Aorta (tissue), 5 donors: ENCODE measurements at places on chromosomes 2 and 18. TPM values are rescaled to one million over a fixed set of nuclear protein-coding genes. Genes with fewer than 3 reads are reported as not detected.

The GALR1 gene
- total RNA-seq: 0.24 TPM

- no peak for DNase-seq
Observed at GRCh38 chr2:114651933-114652332, 209.5 kb downstream of the DPP10 start.

- DNase-seq: no peak
Observed at GRCh38 chr2:235183786-235184185, 232.0 kb downstream of the SH3BP4 start.

- no peak for DNase-seq
Observed at GRCh38 chr2:66981074-66981473, 416.1 kb upstream of the ETAA1 start.

DNA sequence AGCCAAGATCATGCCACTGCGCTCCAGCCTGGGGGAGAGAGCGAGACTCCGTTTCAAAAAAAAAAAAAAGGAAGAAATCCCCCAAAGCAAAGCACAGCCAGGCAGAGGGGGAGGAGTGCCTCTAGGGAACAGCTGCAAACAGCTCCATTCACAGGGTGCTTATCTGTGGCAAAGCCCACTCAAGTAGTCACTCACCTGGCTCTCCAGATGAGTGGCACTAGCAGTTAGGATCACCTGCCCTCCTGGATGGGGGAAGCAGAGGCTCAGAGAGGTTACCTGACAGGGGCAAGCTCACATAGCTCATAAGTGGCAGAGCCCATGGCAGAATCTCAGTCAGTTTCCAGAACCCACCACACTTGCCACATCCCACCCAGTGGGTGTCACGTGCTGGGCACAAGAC lies 30.3 kb downstream of the TFCP2L1 start:
- DNase-seq: no peak

DNA sequence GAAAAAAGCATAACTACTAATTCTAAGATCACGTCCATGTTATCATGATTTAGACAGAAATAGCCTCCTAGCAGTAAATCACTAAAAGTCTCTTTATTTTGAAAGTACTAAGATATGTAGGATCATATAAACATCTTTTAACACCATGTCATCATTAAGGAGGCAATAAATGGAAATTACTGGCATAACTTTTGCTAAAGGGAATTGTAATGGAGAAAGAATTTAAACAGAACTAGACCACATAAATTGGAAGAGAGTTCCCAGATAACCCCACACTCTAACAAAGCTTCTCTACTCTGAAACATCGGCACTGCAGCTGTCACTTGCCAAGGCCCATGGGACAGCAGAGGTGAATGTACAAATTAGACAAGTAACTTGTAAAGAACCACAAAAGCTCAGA lies 29.5 kb downstream of the STK39 start:
- DNase-seq: no peak

The CNDP1 gene
- not detected for total RNA-seq

- peak; percentile 83 for DNase-seq
Observed at GRCh38 chr18:75211953-75212750, 1.6 kb downstream of the TSHZ1 start.

DNA sequence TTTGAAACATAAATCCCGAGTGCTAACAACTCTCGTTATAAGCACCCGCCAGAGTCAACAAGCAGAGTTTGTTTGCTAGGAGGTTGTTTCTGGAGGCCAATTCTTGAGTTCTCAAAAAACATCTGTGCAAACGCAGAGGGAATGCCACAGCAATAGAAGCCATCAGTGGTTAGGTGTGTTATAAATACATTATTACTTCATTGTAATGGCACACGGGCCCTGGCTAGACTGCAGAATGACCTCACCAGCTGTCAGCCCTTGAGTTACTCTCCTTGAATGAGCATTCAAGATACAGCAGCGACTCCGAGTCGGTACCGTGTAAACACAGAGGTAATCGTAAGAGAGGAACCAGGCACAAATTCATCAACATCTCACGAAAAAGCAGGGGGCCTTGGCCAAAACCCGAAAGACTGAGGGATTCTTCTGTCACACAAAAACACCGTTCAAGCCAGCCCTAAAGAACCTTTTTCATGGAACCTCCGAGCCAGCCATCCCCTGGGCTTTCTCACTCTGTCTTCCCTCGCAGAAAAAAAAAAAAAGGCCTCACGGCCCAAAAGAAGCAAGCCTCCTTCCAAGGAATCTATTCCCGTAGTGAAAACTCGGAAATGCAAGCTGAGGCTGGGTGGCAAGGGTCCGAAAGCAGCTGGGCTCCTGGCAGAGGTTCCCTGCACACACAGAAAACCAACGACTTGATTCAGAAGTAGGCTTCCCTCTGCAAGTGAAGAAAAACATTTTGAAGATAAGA lies 133.7 kb upstream of the MEIS1 start:
- peak; percentile 77 for DNase-seq

- DNase-seq: no peak
Observed at GRCh38 chr2:46706264-46706983, 209.2 kb downstream of the MCFD2 start.

DNA sequence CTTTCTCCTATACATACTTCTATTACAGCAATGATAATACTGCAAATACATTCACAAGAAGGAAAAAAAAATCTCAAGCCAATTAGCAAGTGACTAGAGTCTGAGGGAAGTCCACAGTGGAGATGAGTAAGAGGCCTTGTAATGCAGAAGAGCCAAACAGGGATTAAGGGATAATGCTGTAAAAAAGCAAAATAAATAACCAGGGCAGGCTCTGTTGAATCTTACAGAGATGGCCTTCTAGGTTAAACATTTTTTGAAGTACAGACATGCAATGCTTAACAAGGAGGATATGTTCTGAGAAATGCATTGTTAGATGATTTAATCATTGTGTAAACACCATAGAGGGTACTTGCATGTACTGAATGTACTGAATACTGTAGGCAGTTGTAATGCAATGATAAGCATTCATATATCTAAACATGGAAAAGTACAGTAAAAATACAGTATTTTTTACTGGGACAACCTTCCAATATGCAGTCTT lies 122.1 kb upstream of the RMDN2 start:
- no peak for DNase-seq

DNA sequence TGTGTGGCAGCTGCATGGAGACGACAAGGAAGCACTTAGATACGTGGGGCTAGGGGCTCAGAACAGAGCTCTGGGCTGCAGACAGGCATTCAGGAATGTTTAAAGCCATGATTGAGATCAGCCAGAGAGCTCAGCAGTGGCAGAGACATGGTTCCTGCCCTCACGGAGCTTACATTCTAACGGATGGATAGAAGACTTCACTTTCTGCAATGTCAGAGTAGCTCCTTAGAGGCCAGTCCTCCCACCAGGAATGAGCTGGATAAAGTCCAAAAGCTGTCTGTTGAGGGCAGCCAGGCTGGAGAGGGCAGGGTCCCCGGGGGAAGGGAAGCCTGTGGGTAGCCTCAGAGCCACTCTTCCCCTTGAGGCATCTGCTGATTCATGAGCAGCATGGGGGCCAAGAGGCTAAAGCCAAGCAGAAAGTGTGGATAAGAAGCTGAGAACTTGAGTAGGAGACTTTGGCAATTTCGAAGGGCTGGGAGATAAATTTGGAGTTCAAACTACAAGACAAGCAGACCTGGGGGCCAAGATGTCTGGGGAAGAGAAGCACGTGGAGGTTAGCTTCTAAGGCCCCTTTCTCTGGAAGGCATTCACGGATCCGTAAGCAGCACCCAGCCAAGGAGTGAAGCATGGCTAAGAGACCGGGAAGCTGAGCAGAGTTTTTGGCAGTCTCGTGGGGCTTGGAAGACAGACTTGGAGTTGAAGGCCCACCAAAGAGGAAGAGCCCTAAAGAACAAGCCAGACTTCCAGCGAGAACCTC lies 9.7 kb upstream of the CIB4 start:
- no peak for DNase-seq

DNA sequence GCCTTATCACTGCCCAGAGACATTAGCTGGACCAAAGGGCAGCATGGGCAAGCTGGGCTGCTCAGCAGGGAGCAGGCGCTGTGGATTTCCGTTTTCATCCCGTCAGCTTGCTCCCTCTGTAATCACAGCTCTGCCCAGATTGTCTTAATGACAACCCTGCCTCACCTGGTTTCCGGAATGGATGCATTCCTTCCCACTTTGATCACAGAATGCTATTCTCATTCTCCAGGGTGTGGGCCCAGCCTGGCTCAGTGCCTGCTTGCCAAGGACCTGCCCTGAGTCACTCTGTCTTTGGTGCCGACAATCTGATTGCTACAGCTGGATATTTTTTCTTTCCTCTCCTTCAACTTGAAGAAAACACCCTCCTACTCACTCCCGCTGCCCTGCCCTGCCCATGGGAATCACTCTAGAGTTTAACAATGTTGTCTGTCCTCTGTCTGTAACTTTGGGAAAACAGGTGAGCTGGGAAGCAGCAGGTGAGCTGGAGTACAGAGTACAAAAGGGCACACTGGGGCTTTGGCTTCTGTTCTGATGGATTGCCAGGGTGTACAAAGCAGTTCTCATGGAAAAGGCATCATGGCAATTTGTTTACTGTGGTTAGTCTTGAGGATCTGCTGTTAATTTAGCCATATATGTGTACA lies 27.2 kb upstream of the FAM136A start:
- no peak for DNase-seq

GRCh38 chr2:70369082-70369481 lies 67.2 kb upstream of the FAM136A start:
- no peak for DNase-seq

The GALNT3 gene
- total RNA-seq: 2.4 TPM

DNA sequence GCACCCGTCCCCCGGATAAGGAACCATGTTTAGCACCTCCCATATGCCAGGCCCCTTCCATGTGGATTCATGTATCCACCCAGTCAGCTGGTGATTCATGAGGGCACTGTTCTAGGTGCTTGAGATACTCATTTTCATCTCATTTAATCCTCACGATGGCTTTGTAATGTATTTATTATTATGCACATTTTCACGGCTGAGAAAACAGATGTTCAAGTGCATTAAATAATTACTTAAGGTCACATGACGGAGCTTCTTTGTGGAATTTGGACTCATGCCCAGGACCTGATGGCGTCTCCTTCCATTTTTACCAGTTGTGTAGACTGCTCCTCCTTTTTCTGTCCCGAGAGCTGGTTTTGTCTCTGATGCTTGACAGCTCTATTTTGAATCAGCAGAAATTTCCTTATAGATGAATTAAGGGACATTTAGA lies 72.2 kb upstream of the RBM44 start:
- DNase-seq: no peak

The UNC50 gene
- total RNA-seq: 39.6 TPM

- DNase-seq: no peak
Observed at GRCh38 chr2:215347878-215348277, 36.0 kb downstream of the ATIC start.

GRCh38 chr2:212538305-212539071 lies at the start of gene ERBB4:
Gene ERBB4, minus strand, starts transcription at chr2:212538802. Its CDS starts 272 bp downstream, at chr2:212538530.
- peak; percentile 69 for DNase-seq

DNA sequence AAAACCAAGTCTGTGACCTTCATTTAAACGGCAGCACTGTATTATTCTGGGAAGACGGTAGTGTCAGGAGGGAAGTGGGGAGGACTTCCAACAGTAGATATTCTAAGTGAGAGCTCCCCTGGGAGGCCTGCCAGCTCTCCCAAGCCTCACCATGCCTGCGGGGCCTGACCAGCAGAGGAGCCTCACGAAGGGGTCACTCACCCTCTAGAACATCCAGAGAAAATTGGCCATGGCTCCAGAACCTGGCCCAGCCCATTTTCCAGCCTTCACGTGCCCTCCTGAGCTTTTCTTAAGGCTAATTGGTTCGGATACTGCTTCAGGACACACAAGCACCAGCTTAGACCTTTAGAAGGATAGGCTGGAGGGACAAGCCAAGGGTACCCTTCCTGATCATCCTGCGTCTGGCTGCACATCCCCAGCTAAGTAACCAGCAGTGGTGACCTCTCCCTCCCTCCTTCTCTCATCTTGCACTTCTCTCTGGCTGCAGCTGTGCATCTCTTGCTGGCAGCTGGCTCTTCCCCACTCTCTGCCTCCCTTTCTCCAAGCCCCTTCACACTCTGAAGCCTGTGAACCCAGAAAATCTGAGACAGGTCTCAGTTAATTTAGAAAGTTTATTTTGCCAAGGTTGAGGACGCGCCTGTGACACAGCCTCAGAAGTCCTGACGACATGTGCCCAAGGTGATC lies 120.1 kb upstream of the PKDCC start:
- no peak for DNase-seq

DNA sequence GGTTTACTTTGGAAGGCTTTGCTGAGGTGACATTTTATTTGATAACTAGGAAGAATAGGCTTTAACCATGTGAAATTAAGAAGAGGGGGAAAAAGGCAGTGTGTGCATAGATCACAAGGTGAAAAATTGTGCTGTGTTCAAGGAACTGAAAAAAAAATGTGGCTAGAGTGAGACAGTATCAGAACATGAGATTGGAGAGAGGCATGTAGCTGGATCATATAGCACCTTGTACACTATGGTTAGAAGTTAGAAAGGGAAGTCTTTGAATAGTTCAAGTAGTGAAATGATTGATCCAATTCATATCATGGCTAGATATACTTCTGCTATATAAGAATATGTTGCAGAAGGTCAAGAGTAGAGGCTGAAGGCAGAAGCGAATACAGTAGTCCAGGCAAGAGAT lies 12.3 kb upstream of the TNFRSF11A start:
- DNase-seq: no peak

The WNT10A gene
- not detected for total RNA-seq

The NEURL3 gene
- not detected for total RNA-seq

The CACNB4 gene
- total RNA-seq: 5.0 TPM

DNA sequence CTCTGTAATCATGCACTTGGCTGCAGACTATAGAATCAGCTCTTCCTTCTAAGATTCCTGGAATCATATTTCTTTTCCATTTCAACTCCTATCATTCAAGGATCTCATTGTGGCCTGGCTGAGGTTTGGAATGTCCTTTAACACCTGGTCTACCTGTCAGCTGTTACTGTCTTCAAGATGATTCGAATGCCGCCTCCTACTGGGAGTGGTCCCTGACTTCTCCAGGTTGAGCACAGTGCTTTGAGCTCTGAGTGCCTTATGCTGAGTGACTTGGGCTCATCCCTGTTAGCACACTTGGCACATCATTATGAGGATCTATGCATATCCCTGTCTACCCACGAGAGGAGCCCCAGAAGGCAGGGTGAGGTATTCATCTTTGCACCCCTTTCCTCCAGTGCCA lies 87.6 kb downstream of the MARCHF4 start:
- no peak for DNase-seq

DNA sequence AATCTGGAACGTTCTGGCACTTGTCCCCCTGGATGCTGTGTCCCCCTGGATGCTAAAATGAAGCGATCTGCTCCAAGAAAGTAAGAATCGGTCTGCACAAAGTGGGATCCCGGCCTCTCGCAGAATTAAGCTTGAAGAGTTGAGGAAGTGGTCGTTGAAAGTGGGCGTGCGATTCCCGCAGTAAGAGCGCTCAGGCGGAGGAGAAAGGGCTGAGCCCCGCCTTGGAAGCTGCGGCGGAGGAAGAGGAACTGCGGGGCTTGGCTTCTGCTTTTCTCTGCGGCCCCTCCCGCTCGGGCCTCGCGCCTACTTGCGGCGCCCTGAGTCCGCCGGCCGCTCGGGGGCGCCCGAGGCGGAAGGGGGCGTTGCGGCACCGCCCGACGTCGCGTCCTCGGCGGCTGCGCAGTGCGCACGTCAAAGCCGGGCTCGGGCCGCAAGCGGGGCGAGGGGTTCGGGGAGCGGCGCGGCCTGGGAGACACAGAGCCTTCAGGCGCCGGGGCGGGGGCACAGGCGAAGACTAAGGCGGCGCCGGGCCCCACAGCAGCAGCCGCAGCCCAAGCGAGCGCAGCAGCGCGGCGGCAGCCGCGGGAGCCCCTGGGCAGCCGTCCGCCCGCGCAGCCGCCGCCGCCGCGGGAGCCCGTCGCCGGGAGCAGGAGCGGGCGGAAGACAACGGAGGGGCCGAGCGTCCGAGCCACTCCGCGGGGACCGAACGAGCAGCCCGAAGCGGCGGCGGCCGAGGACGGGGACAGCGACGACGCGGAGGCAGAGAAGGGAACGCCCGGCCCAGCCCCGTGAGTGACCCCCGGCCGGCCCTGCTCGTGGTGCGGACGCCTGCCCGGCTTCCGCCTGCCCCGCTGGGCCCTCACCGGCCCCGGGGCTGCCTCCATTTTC lies at the start of gene CAB39:
Gene CAB39 (plus strand): TSS at position 400 of the 888 bp plus-strand sequence. CDS start 47,160 bp downstream, outside the sequence.
- peak; percentile 93 for DNase-seq
